ENCODE measurements at places on chromosomes 5 and 9.

GRCh38 chr9:16527573-16527972 is 342.9 kb downstream of the BNC2 start:
- DNase-seq = no peak

GRCh38 chr9:76687861-76688391 is 76.3 kb upstream of the PCA3 start:
- no peak for DNase-seq

GRCh38 chr5:26940994-26941393 is 97.4 kb downstream of the CDH9 start:
- DNase-seq = no peak

DNA sequence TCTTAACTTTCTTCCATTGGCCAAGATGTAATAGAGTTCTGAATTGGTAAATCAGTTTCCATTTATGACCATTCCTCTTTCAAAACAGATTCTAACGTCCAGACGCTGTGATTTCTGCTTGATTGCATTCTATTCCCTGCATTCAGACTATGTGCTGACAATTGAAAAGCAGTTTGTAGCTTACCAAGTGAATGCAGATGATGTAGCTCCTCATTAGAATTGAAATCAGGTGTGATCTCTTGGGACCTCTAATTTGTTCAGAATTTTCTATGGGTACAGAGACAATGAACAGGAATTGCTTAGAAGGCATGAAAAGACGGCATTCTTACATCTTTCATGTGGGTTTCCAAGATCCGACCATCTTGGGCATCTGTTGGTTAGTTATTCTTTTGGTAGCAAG is 191.9 kb downstream of the NTRK2 start:
- DNase-seq = no peak

DNA sequence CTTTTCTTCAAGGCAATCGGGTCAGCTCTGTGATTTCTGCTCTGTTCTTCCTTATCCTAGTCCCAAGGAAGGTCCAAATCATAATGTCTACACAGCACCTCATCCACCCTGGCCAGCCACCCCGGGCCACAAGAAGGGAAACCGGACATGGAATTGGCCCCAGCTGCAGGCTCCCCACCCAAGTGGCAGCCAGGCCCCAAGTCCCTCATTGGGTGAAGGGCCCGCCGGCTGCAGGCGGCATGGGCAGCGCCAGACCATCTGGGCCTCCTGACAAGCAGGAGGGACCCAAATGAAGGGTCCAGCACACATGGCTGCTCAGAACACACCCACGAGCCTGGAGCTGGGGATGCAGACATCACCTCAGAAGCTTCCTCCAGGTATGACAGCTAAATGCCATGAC is 33.7 kb downstream of the BICD2 start:
- no peak for DNase-seq

- DNase-seq = no peak
Observed at GRCh38 chr5:23289162-23289561, 218.2 kb upstream of the PRDM9 start.

GRCh38 chr9:97518909-97519307 is 17.4 kb downstream of the TMOD1 start:
- no peak for DNase-seq

DNA sequence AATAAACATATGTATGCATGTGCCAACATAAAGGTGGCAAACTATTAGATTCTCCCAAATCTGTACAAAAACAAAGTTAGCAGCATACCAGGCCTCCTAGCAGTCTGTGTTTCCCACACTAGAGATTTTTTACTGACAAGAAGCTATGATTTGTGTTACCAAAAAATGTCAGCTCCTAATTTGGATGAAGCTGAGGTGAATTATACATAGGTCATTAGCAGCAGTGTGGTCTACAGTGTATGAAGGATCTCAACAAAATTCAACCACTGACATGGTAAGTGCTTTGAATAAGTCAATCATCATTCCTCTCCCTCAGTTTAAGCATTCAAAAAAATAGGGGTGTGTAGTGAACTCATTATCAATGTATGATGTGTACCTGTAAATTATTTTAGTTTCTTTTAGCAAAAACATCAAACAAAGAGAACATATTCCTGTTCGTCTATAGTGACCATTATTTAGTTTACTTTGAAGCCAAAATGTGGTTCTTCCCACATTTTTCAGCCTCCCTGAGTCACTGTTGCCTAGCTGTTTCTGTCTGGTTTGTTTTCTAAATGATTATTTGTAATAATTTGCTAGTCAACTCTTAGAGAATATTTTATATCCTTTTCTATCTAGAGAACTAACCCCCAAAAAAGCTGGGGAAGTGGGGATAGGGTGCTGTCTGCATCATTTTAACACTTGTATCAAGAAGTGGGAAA is 52.1 kb upstream of the RGMB start:
- DNase-seq = no peak

GRCh38 chr5:50794812-50795211 is 128.4 kb downstream of the PARP8 start:
- DNase-seq = no peak

GRCh38 chr9:10112798-10113197 is 500.0 kb downstream of the PTPRD start:
- DNase-seq = no peak

- no peak for DNase-seq
Observed at GRCh38 chr9:16247188-16247875, 623.1 kb downstream of the BNC2 start.
